Esophagus squamous epithelium (tissue), 5 donors: ENCODE measurements at places on chromosomes 4 and X.
A peak's percentile ranks its signal among the peaks of the same experiment; 100 is the strongest.

DNA sequence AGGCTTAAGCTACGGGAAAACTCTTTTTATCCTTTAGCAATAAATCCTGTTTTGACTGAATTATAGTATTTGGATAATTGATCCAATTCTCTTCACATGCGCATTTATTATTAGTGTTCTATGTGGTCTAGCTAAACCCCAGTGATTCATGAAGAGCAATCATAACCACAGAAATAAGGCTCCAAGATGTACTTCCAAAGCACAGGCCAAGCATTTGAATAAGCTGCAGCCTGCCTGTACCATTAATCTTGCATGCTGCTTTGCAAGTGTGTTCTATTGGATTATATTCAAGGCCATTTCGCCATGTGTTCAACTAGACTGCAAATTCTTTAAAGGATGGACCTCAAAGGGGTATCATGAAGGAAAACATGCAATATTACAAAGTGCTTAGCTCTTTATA lies 385.2 kb upstream of the FAT1 start:
- no peak for DNase-seq

GRCh38 chrX:7318661-7319060 lies 170.7 kb upstream of the PUDP start:
- no peak for DNase-seq

DNA sequence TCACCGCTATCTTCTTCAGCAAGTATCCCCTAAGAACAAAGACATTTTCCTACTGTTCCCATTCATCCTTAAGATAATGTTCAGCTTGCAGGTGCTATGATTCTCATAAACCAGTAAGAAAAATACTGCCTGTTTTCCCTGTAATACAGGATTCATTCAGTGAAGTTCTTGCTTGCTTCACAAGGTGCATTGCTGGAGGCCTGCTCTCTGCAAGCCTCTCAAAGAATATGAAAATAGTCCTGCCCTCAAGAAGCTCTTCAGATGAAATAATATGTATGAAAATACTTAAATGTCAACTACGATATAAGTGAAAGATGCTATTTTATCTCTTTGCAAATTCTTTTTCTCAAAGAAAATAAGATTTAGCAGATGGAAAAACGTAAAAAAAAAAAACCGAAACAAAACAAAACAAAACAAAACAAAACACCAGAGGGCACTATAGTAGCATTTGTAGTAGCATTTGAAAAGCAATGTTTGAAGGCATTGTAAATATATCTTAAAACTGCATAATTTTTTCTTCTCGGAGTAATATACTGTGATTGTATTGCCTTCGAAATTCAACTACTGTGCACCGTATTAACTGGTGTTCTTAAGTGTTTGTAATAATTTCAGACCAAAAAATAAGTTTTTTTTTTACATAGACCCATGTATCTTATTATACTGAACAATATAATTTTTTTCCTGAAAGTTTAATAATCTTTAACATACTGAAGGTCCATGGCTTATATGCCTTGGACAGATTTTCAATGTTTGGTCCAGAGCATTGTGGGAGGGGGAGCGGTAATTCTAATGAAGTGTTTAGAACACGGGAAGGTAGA lies 26.0 kb downstream of the ADH4 start:
- no peak for DNase-seq

GRCh38 chr4:53307819-53308780 lies 57.8 kb downstream of the SCFD2 start:
- DNase-seq: no peak

- no peak for DNase-seq
These were observed 48.3 kb downstream of the RAI2 start for GRCh38 chrX:17812763-17813162.

DNA sequence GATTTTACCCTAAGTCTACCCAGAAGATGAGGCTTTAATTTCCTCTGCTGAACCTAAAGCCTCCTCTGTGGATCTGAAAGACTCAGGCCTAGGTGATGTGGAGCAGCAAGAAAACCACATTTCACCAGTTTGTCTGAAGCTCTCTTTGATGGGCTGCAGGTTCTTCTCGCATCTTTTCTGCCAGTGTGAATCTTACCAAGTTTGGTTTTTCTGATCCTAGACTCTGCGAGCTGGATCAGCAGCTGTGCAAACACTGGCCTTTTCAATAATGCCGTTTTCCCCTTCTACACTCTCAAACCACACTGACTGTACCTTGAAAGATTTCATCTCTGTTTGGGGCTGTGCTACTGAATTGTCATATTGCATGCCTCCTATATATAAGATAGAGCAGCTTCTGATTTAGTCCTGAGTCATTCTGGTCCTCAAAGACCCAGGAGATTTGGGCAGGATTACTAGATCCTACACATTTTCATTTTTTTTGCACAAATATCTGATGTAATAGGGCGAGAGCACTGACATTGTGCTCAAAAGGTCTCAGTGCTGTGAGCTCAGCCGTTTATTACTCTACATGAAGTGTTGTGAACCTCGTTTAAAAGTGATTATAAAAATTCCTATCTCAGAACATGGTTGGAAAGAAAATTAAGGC lies 133.6 kb upstream of the FAM9C start:
- DNase-seq: no peak

GRCh38 chr4:56250776-56251175 lies 136.5 kb downstream of the AASDH start:
- no peak for DNase-seq

DNA sequence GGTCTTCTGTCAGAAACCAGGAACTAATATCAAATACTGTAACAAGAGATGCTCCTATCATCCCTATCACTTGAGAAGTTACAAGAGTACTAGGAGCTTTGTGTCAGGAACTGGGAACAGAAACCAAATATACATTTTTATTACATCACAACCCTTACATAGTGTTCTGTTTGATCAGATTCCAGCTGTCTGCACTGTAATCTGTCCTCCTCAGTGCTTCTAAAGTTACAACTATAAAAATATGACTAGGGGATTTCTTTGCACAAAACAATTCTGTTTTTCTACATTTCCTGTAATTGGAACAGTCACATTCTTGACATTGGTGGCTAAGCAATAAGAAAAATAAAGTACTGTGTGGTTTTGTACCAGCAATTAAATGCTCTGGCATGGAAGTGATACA lies 686.0 kb downstream of the PDHA2 start:
- DNase-seq: no peak

DNA sequence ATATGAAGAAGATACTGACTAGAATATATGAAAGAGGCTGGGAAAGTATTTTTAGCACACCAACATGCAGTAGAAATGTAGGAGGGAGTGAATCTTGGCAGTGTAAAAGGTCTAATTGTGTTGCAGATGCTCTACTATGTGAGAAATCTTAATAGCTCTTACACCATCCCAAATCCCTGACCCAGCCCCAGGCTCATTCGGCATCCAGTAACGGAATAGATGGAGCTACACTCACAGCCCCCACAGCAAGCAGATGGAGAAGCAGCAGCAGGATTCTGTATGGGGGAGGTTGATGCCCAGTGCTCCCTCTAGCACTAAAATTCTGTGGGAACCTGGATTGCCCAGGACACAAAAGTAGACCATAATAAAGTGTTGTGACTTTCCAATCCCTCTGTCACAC lies 153.2 kb upstream of the PRDX4 start:
- no peak for DNase-seq

DNA sequence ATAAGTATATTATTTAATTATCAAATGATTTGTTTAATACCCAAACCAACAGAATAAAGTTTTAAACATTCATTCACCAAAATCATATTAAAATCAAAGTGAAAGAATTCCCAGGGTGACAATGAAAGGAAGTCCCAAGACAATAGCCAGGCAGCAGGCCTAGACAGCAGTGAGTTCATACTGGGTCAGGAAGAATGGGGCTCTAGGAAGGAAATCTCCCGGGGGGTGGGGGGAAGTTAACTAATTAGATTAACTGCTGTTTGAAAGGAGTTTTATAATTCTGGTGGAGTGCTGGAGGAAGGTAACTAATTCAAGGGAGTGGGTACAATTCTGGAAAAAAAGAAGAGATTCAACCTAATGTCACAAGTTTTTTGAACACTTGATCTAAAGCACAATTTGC lies 104.1 kb downstream of the ZAR1 start:
- no peak for DNase-seq

DNA sequence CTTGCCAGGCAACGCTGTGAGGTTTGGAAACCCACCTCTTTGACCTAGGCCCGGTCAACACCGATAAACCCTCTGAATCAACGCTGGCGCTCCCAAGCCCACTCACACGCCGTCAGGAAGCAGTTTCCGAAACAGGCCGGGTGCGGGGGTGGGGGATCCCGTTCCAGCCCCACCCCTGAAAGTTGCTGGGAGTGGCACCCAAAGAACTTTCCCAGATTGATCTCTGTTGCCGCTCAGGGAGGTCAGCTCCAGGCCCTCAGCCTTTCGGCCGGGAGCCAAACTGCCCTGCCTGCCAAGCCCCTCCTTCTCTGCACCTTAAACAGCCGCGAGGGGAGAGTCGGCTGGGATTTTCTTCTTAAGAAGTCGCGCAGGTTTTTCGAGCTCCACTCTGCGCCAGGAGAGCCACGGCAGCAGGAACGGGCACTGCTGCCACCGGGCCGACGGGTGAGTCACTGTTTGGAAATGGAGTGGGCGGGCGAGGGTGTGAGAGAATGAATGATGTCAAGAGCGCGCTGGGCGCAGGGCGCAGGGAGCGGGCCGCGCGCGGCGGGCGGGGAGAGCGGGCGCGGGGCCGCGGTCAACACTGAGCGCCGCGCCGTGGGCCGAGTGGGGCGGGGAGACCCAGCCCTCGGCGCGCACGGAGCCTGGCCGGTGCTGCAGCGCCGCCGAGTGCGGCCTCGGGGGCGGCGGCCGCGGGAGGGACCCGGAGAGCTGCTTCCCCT lies at the start of gene SGMS2:
SGMS2 (plus strand) TSS at position 583 of the 722 bp plus-strand sequence. CDS start 70,622 bp downstream, outside the sequence.
- DNase-seq: peak; percentile 48

GRCh38 chr4:87732033-87732765 lies 67.2 kb upstream of the IBSP start:
- DNase-seq: no peak

DNA sequence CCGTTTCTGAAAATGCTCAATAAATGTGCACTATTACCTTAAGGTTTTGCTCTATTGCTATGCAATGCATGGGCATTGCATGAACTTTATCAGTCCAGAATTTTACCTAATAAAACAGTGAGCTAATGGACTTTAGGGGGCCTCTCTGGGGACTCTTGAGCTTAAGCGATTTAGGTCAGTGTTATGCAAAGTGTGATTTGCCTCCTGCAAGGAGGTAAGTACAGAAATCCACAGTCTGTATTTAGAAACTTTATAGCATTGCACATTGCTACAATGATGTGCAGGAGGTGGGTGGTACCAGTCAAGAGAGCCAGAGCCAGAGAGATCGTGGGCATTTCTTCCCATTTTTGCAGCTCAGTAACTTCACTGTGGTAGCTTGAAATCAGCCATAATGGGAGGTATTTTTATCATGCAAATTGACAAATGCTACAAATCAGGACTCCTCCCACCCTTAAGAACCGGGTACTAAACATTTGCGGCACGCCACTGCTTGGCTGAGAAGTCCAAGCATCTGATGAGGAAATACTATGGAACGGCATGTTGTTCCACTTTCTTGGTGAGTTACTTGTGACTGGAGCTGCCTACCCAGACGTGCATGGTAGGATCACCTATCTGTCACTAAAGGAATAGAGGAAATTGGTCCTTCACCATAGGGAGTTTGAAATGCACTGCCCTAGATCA lies 174.6 kb upstream of the PGRMC2 start:
- no peak for DNase-seq

DNA sequence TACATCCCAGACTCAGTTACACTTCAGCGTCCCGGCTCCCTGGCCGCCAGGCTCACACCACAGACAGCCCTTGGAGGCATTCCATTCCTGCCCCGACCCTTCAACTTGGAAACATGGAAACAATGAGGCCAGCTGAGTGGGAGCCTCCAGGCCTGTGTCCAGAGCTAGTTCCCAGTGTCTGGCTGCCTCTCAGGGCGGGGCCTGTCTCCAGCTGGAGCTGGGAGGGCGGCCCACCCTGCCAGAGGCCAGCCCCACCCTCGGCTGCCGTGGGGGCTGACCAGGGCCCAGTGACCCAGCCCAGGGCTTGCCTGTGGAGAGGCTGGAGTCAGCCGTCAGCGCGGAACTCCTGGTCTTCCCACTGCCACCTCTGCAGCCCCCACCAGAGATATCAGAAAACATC lies 37.4 kb upstream of the SPON2 start:
- DNase-seq: no peak

GRCh38 chrX:106454991-106455390 lies 156.8 kb upstream of the RADX start:
- DNase-seq: no peak
